ENCODE measurements at places on chromosomes 6 and 20.

DNA sequence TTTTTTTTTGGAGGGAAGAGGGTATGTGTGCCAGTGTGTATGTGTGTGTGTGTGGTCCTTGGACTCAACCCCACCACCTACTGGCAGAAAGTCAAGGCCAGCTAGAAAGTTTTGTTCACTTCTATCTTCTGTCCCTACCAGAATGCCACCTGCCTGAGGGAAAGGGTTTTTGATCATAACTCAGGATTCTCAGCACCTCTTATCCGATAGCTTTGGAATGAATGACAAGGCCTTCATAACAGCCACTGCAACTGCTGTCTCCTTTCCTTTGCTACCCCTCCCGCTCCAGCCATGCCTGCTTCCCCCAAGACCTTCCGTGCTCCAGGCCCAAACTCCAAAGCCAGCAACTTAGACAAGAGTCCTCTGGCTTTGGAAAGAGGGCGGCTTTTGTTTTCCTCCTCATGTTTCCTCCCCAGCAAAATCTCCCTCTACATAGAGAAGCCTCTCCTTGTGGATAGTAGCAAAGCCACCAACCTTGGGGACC, 18.7 kb downstream of the BTN3A1 start:
- no peak for DNase-seq

DNA sequence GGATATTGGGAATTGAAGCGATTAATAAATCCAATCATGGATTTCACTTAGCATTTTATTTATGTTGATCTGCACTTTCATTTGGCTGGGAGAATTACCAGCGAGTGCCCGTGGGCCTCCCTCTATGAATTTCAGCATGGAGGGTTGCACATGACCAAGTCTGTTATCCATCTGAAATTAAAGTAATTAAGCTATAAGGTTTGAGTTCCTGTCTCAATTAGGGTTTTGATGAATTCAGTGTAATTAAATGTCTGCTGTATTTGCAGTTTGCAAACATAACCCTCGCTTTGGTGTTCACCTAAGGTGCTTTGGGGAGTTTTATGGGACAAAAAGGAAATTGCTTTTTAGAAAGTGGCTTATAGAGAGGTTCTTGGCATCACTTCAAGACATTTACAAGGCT, 169.8 kb upstream of the RIN2 start:
- DNase-seq: no peak

- DNase-seq: no peak
These were observed 195.7 kb downstream of the LMBRD1 start for GRCh38 chr6:69601132-69601531.

DNA sequence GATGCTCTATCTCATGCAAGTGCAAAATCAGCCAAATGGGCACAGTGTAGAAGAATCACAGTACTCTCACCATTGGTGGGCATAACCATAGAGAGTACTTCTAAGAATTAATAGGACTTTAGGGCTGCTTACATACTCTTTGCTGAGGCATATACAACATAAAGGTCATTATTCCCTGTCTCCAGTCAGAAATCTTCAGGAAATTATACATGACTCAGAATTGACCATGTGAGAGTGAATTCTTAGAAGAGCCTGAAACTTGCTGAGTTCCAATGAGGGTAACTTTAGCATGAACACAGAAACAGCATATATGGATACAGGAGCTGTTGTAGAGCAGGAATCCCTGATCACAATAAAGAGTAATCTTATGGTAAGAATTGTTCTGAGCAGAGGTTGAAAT, 498.7 kb downstream of the TENT5A start:
- DNase-seq: no peak

- DNase-seq: no peak
These were observed 45.4 kb upstream of the ECI2 start for GRCh38 chr6:4180652-4181255.

Measured in GM19239 (cell line).